Hematopoietic multipotent progenitor cell treated with erythropoietin and hydrocortisone succinate and interleukin-3 and kit ligand, for 6 days (in vitro differentiated cells): ENCODE measurements at places on chromosomes 5 and 9.

- DNase-seq, result no peak
Measured at GRCh38 chr5:143065996-143066522, 295.9 kb downstream of the ARHGAP26 start.

GRCh38 chr9:35905912-35906679 lies at the start of gene HRCT1:
TSS of gene HRCT1 (plus strand) at chr9:35906202. CDS start at chr9:35906288, 86 bp downstream.
- peak; percentile 26 for DNase-seq

GRCh38 chr5:72790186-72790585 lies 26.3 kb upstream of the TNPO1 start:
- no peak for DNase-seq

GRCh38 chr5:159345861-159346260 lies 15.6 kb upstream of the IL12B start:
- DNase-seq, result no peak

DNA sequence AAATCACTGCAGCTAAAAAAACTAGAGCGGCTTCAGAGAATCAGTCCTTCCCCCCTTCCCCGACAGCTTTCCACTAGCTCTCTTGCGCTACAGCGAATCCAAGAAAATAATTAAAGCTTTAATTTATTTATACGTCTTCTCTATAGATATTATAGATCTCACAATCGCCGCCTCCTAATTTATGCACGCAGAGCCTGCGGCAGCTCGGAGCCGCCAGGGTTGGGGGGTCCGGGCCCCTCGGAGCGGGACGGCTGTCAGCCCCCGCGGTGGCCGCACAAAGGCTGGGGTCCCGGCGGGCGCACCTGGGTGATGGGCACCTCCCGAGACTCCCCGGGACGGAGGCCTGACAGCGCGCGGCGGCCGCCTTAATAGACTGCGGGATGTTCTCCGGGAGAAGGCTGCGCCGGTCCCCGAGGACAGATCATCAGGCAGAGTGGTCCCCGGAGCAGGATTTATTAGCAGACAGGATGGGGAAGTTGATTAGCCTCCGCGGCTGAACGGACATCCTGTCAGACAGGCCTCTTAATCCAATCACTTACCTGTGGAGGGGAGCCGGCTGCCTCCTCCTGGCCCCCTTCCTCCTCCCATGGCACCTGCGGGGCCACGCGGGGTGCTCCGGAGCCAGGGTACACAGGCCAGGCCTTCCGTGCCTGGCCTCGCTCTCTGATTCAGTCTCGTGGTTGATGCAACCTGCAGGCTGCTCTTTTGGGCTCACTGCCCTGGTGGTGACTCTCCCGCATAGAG lies 166.8 kb downstream of the MELK start:
- no peak for DNase-seq

GRCh38 chr9:18775241-18775640 lies 257.8 kb downstream of the SAXO1 start:
- no peak for DNase-seq
